ENCODE measurements at places on chromosomes 6 and 20. TPM values are rescaled to one million over a fixed set of nuclear protein-coding genes. Genes with fewer than 3 reads are reported as not detected.

DNA sequence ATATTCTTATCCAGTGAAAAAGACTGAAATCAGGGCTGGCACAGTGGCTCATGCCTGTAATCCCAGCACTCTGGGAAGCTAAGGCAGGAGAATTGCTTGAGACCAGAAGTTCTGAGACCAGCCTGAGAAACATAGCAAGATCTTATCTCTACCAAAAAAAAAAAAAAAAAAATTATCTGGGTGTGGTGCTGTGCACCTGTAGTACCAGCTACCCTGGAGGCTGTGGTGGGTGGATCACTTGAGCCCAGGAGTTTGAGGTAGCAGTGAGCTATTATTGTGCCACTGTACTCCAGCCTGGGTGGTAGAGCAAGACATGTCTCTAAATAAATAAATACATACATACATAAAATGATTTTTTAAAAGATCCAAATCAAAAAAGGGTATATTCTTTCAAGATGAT is 6.3 kb downstream of the CALHM6 start:
- DNase-seq, result no peak

The BACH2 gene
- total RNA-seq, result not detected

The POU5F1 gene
- 1.7 TPM for total RNA-seq

The IL17A gene
- not detected for total RNA-seq

GRCh38 chr6:16713597-16713996 is 47.7 kb downstream of the ATXN1 start:
- DNase-seq, result peak; percentile 70

- DNase-seq, result no peak
Measured at GRCh38 chr6:116497113-116497676, 14.2 kb upstream of the CALHM5 start.

The TCP11 gene
- total RNA-seq, result not detected

DNA sequence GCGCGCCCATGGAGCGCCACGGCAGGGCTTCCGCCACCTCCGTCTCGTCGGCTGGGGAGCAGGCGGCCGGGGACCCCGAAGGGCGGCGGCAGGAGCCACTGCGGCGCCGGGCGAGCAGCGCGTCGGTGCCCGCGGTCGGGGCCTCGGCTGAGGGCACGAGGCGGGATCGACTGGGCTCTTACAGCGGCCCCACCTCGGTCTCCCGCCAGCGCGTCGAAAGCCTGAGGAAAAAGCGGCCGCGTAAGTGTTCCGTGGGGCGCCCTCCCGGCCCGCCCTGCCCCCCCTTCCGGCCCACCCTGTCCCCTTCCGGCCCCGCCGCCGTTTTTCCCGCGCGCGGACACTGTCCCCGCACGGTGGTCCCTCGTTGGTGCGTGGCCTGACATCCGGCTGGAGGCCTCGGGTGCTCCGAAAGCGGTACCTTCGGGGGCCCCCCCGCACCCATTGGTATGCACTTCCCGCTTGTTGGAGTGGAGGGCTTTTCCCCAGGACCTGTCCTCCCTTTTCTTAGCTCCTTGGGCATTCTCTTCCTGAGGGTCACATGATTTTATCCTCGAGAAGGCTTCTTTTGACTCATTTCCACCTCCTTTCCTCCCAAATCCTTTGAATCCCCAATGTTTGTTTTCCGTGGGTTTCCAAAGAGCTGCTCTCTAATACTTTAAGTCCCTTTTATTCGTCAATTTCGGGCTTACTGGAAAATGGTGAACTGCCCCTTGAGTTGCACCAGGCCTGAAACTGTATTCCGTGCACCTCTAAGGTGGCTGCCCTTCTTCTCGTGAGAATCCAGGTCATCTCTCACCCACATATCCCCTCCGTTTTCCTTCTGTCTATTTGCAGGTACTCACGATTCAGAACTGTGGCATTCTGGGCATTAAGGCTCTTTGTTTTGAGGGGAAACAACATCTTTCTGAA is 556 bp downstream of the PANK2 start:
- peak; percentile 38 for DNase-seq

The RNF114 gene
- 62.4 TPM for total RNA-seq

GRCh38 chr20:20837574-20838021 is 125.2 kb upstream of the RALGAPA2 start:
- peak; percentile 66 for DNase-seq

The CCM2L gene
- not detected for total RNA-seq

The OR2B6 gene
- total RNA-seq, result not detected

DNA sequence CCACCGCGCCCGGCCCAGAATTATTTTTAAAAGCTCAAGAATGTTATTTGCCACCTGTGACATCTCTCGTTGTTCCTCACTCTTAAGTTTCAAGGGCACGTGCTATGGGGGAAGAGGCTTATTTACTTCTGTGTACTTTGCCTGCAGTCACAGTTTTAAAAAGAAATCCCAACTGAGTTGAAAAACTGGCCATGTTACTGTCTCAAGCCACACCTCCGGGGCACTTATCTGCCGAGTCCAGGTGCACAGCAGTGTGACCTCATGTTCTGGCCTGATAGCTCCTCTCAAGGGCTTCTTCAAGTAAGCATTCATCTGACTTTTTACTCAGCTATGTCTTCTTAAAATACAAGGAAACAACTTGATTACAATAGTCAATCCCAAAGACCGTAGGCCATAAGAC is 34.5 kb downstream of the SHLD1 start:
- DNase-seq, result no peak

- DNase-seq, result no peak
Measured at GRCh38 chr6:44624226-44624625, 236.7 kb downstream of the CDC5L start.

GRCh38 chr6:88908598-88909548 is 54.5 kb downstream of the RNGTT start:
- no peak for DNase-seq

DNA sequence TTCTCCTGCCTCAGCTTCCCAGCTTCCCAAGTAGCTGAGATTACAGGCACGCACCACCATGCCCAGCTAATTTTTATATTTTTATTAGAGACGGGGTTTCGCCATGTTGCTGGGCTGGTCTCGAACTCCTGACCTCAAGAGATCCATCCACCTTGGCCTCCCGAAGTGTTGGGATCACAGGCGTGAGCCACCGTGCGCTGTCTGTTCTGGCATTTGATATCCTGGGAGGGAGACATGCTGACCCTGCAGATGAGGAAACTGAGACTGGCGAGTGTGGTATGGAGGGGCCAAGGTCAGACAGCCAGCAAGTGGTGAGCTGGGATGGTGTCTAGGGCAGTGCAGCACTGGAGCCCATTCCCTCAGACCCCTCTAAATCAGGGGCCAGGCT is 44.6 kb downstream of the SRC start:
- DNase-seq, result no peak

The RAB44 gene
- not detected for total RNA-seq

The PKIG gene
- total RNA-seq, result 0.29 TPM

- DNase-seq, result no peak
Measured at GRCh38 chr20:57579898-57580447, 19.1 kb downstream of the PCK1 start.

The GPX5 gene
- not detected for total RNA-seq

The ID4 gene
- total RNA-seq, result not detected

DNA sequence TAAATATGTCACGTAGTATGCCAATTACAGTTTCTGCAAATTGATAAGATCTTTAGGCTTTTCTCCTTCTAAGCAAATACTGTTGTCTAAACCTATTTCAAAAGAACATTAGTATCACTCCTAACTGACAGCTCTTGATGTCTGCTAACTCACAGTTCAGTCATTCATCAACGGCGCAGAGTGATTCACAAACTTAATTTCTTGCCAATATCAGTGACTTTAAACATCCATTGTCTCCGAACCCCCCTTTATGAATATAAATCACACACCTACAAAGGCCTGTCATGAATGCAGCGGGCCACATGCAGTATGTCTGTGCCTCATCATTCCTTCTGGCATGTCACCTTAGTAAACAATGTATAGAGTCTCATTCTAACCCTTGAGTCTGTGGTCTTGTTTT is 420.6 kb downstream of the CDC5L start:
- no peak for DNase-seq

DNA sequence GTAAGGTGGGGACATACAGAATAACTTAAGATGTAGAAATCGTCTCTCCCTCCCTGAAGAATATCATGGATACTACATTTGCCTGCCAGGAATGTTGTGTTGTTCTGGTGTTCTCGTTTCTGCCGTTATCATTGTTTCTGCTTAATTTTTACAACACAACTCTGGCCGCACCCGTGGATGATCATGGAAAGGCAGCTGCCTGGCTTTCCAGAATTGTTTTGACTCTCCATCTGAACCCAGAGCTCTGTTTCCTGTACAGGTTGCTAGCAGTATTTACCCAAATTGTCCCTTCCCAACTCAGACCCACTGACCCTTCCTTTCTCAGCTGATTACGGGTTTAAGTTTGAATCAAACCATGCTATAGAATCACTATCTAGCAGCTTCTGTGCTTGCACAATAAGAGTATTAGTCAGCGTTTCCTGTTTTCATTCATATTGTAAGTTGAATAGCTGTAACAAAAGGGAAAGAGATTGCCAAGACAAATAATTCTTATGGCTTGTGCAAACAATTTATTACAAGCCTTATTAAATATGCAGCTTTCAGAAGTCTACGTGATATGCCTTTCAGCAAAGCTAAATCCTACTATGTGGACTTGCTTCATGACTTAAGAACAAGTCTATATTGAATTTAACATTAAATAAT is 139.0 kb downstream of the MTHFD1L start:
- DNase-seq, result peak; percentile 78

The NR2E1 gene
- total RNA-seq, result not detected

DNA sequence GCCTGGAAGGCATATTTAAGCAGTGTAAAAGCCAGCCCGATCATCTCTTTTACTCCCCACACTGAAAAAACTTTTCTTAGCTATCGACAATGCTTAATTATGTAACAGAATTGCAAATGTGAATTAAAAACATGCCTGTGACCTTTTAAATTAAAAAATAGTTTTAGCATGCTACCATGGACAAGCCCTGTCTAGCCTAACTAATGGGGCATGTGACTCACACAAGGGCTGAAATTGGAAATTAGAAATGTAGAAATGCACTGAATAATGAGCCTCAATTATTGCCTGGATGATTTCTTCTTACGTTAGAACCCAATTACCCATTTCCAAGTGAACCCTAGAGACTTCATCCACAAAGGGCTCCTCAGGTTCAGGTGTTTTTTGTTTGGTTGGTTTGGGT is 82.7 kb downstream of the SIM1 start:
- no peak for DNase-seq

The AGPAT4 gene
- 0.56 TPM for total RNA-seq

The ASIP gene
- not detected for total RNA-seq

DNA sequence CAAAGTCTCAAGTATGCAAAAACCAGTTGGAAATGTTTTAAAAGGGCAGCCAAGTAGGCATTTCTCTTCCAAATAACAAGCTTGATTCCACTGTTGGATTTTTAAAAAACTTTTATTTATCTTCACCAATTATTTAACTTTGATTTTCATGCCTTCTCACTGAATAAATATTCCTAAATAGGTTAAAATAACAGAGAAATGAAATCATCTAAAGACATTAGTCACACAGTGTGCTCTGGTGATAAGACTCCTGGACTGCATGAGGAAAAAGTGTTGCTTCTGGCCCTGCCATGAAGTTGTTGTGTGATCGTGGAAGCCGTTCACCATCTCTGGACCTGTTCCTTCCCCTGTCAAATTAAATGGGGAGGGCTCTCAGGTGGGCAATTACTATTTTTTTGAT is 33.8 kb upstream of the IGF2R start:
- DNase-seq, result no peak

DNA sequence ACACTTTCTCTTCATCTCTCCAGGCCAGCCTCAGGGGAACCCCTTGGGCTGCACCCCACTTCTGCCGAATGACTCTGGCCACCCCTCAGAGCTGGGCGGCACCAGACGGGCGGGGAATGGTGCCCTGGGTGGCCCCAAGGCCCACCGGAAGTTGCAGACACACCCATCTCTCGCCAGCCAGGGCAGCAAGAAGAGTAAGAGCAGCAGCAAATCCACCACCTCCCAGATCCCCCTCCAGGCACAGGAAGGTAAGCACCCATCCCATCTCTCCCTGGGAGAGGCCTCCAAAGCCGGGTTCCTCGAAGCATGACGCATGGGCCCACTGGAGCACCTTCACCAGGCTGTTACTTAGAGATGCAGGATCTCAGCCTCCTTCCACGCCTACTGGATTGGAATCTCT is 11.3 kb downstream of the MDFI start:
- DNase-seq, result no peak

DNA sequence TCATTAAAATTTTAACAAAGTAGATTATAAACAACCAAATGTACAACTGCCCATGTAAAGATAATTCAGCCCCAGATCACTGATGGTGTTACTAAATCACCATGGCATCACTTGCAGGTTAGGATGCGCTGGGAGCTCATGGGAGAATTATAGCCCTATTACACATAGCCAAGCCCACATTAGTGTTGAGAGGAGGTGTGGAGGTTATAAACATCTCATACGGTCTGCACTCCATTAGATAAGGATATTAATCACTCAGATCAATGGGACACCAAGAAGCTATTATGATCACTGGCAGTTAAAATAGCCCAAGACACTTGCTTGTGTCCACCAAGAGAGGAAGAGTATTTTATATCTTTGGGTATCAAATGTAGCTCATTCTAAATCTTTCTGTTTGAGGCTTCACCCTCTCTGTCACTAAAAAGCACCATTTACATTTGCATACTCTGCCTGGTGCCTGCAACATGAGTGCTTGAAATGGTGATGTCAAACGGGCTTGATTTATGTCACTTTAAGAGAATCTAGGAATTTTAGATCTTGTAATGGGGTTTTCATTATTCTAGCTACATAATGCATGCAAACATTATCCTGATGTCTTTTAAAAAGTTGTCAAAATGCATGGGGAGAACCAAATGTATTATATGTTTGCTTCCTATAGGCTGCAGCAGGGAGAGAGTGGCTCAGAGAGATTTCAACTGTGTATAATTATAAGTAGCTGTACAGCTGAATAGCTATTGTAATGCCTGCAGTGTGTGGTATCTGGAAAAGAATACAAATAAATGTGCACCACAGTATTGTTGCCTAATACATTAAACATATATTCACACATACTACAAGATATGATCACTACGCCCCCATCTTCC is 654.1 kb upstream of the MARCKS start:
- no peak for DNase-seq

DNA sequence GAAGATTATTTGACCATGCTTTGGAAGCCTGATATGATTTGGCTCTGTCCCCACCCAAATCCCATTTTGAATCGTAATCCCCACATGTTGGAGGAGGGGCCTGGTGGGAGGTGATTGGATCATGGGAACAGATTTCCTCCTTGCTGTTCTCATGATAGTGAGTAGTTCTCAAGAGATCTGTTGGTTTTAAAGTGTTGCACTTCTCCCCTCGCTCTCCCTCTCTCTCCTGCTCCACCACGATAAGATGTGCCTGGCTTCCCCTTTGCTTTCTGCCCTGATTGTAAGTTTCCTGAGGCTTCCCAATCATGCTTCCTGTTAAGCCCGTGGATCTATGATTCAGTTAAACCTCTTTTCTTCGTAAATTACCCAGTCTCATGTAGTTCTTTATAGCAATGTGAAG is 21.7 kb upstream of the FAM217A start:
- DNase-seq, result no peak

The ADGRF5 gene
- total RNA-seq, result 0.05 TPM

The GUCA1A gene
- total RNA-seq, result not detected

- peak; percentile 71 for DNase-seq
Measured at GRCh38 chr6:151060096-151060765, 179.5 kb upstream of the AKAP12 start.

Measured in HT-29 (cell line).